Fibroblast of pulmonary artery (primary cell): ENCODE measurements at places on chromosomes 2 and 18.

- DNase-seq = peak; percentile 54
Measured at GRCh38 chr2:70141902-70142589, 48.8 kb downstream of the C2orf42 start.

- peak; percentile 3 for DNase-seq
Measured at GRCh38 chr18:52716973-52717372, 377.0 kb downstream of the DCC start.

- DNase-seq = no peak
Measured at GRCh38 chr2:54164106-54164505, 48.7 kb downstream of the ACYP2 start.

GRCh38 chr2:26522325-26522724, 44.4 kb upstream of the OTOF start:
- peak; percentile 8 for DNase-seq

DNA sequence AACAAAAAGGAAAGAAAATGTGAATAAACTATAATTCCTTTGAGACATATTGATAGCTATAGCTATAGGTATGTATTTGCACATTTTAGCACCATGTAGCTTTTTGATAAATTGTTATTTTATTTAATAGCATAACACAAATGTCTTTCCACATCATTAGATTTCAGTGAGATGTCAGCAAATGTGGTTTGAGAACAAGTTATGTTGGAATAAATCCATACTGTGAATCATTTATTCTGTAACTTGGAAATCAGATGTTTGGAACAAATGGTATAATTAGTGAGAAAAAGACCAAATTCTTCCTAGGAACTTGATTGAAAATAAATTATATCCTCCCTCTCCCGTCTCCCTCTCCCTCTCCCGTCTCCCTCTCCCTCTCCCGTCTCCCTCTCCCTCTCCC, 62.8 kb downstream of the NABP1 start:
- no peak for DNase-seq

DNA sequence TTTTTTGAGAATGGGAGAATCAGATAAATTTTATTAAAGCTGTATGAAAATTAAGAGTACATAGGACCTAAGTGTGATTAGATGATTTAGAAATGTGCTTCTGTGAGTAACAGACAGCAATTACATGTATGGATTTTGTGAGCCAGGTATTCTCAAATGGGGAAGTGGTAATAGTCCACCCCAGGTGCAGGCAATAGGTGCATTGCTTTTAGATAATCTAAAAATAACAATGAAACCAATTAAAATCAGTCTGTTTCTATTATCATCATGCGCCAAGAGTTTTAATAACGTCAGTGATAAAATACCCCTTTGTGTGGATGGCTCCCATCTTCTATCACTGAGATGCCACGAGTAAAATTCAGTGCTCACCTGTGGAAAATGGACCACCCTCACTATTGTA, 265.3 kb downstream of the RNF144A start:
- DNase-seq = no peak

DNA sequence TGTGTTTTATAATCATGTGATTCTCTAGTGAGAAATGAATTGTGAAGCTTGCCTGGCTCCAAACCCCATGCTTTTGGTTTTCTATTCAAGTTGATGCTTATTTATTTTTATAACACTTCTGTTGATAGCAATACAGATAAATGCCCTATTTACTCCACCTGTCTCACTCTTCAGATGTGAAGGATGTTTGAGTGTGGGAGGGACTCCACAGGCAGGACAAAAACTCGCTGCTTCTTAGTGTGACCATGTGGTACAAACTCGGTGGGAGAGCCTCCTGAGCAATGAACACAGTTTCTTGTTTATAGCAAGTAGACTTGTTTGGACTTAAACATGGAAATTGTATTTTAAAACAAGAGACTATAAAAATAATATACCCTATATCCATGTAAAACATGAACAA, 219.7 kb downstream of the GULP1 start:
- DNase-seq = no peak

DNA sequence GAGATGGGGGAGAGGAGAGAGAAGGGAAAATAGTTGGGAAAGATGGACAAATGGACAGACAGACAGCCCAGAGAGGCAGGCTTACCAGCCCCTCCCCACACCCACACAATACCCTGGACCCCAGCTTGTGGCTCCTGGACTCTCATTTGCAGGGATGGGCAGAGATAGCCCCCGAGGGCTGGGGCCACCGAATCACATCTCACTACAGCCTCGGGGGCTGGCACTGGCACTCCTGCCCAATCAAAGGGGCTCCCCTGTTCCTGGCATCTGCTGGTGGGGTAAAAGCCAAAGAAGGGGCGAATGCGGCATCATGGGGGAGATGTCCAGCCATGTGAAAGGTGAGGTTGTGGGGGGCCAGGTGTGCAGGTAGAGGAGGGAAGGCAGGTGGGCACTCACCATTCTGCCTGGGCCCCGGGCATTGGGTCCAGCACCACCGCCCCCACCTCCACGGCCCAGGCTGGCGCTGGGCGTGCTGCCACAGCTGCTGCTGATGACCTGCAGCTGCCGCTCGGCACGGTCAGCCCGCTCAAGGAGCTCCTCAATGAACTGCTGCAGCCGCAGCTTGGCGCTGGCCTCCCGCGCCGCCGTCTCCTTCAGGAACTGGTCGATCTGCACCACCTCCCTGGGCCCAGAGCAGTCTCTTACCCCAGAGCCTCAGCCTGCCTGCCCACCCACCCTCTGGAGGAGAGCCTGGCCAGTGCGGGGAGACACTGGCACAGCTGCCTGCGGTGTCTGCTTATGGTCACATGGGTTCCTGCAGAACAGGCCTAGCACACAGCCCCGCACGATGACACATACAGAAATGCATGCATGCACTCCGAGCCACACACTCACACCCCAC, 18.0 kb downstream of the FBXO41 start:
- DNase-seq = no peak

DNA sequence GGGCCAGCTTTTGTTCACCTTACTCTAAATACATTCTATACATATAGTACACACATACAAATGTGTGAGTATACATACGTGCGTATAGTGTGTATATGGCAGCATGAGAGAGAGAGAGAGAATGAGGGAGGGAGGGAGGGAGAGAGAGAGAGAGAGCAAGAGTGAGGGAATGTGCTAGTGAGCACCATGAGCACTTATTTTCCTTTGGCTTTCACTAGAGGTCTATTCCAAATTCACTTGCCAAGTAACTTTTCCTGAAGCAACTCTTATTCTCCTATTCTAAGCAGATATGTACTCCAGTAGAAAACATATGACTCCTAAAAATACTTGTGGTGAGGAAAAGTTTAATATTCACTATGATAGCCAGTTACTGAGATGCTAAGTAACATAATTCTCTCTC, 85.7 kb downstream of the COBLL1 start:
- DNase-seq = no peak

DNA sequence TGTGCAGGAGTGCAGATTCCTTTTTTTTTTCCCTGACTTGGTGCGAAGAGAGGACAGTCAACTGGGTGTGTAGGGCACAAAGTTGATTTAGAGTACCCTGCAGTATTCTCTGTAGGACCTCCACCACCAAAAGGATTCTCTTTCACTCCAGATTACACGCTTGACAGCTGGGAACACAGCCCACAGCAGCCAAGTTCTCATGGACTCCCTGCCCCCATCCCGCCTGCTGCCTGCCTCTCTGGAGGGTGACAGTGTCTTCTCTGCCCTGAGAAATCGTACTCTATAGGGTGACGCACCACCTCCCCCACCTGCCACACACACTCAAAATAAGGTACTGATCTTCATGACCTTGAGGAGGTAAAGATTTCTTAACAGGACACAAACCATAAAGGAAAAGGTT, 26.6 kb upstream of the IHH start:
- no peak for DNase-seq

GRCh38 chr2:19895535-19895934, 6.2 kb downstream of the TTC32 start:
- DNase-seq = no peak

- DNase-seq = peak; percentile 86
Measured at GRCh38 chr18:22470248-22471235, 52.8 kb upstream of the CTAGE1 start.

GRCh38 chr2:55011831-55012671, 38.2 kb downstream of the RTN4 start:
- DNase-seq = no peak

DNA sequence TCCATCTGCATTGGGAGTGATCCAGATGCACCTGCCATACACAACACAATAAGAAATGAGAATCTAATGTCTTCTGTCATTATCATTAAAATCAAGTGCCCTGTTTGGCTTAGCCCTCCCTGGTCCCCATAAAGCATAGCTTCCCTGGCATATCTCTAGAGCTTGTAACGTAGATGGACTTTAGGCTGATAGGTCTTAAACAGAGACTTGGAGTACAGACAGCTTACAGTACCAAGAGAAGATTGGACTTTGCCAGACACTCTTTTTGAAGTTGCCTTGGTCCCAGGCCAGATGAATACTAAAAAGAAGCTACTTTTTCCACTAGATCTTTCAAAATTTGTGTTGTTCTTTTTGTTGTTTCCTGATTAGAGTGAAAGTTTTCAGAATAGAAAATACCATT, 86.3 kb upstream of the UNC80 start:
- no peak for DNase-seq

DNA sequence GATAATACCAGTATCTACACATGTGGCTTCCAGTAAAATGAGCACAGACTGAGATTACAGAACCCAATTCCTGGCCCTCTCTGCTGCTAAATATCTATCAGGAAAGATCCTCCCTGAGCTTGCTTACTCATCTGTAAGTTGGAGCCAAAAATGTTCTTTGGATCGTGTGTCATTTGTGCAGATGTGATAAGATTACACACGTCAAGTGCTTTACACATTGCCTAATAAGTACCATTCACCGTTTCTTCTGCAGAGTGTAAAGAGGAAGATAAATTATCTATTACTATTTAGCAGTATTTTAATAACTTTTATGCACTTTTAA, 23.2 kb upstream of the SLC20A1 start:
- peak; percentile 92 for DNase-seq
